ENCODE measurements at places on chromosomes 2 and 18. TPM values are rescaled to one million over a fixed set of nuclear protein-coding genes. Genes with fewer than 3 reads are reported as not detected.

GRCh38 chr2:111133603-111134002 is 12.9 kb downstream of the BCL2L11 start:
- H3K4me1 ChIP-seq = peaks cover 18% of the 10 kb centered on the region
- H3K27ac ChIP-seq = no peak overlapping the region

DNA sequence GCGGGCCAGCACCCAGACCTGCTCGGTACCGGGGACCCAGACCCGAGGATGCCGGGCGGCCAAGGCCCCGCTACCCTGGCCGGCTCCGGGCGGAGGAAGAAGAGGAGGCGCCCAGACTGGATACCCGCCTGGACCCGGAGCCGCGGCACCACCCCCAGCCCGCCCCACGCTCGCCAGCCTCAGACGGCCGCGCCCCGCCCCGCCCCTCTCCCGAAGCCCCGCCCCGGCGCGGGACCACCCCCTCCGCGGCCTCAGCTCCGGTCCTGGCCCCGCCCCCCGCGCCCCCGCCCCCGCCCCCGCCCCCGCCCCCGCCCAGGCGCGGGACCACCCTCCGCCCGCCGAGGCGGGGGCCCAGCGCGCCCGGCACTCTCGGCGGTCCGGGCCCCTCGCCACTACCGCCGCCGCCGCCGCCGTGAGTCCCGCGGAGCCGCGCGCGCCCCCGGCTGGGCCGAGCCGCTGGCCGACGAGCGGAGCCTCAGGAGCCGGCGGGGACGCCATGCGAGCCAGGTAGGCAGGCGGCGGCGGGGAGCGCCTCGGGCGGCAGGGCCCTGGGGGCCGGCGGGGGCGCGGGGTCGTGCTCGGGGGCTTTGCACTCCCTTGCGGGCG is at the start of gene SH3BP4:
TSS of gene SH3BP4 (plus strand) at position 354 of the 606 bp plus-strand sequence. CDS start 82,986 bp downstream, outside the sequence.
- DNase-seq = peak; percentile 54
- peaks cover 57% of the 10 kb centered on the region for H3K4me1 ChIP-seq
- H3K36me3 ChIP-seq = peaks cover 4% of the 10 kb centered on the region
- peak within 1 kb of the TSS; percentile 76 for H3K4me3 ChIP-seq
- H3K27ac ChIP-seq = peak within 1 kb of the TSS; percentile 56

ASPRV1 gene
- 0.40 TPM for total RNA-seq

- H3K4me1 ChIP-seq = peaks cover 3% of the 10 kb centered on the region
- no peak overlapping the region for H3K27ac ChIP-seq
- no peaks in the 10 kb centered on the region for H3K27me3 ChIP-seq
- DNase-seq = no peak
These were observed 10.7 kb upstream of the HPCAL1 start for GRCh38 chr2:10292033-10292432.

GRCh38 chr2:227932403-227932802 is 61.0 kb downstream of the DAW1 start:
- no peaks in the 10 kb centered on the region for H3K27me3 ChIP-seq
- no peaks in the 10 kb centered on the region for H3K4me1 ChIP-seq
- no peak for DNase-seq
- H3K4me3 ChIP-seq = no peak overlapping the region
- H3K36me3 ChIP-seq = no peaks in the 10 kb centered on the region

NRP2 gene
- total RNA-seq = 0.60 TPM

PDE1A gene
- total RNA-seq = not detected

RNF181 gene
- 224 TPM for total RNA-seq

ECEL1 gene
- not detected for total RNA-seq

CDCA7 gene
- total RNA-seq = 52.5 TPM

GRCh38 chr2:143877876-143878530 is 641.9 kb downstream of the ZEB2 start:
- no peak overlapping the region for H3K27ac ChIP-seq
- no peaks in the 10 kb centered on the region for H3K27me3 ChIP-seq
- H3K4me1 ChIP-seq = no peaks in the 10 kb centered on the region
- no peak for DNase-seq
- no peaks in the 10 kb centered on the region for H3K36me3 ChIP-seq

DNA sequence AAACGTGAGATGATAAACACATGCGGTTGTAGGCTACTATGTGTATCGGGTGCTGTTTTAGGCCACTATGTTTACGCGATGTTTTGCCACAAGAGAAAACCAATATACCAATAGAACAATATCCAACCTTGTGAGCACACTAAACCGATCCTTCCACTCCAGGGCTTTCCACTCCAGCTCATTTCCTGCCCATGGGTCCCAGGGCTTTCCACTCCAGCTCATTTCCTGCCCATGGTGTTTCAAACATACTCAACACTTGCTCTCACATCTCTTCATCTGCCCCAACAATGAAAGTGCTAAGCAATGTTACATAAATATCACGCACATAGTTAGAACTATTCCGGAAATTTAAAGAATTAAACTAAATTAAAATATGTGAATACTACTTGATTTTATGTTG is 80.0 kb downstream of the EPB41L3 start:
- H3K27me3 ChIP-seq = no peaks in the 10 kb centered on the region
- no peak overlapping the region for H3K27ac ChIP-seq
- DNase-seq = no peak

GRCh38 chr2:183291436-183291835 is 167.2 kb downstream of the NUP35 start:
- no peak overlapping the region for H3K4me3 ChIP-seq
- no peaks in the 10 kb centered on the region for H3K4me1 ChIP-seq
- no peak for DNase-seq
- H3K36me3 ChIP-seq = no peaks in the 10 kb centered on the region
- no peaks in the 10 kb centered on the region for H3K27me3 ChIP-seq
- no peak overlapping the region for H3K27ac ChIP-seq

IL36A gene
- total RNA-seq = not detected

KCNG3 gene
- 4.8 TPM for total RNA-seq

- H3K27ac ChIP-seq = no peak overlapping the region
- no peak overlapping the region for H3K4me3 ChIP-seq
- no peaks in the 10 kb centered on the region for H3K36me3 ChIP-seq
- DNase-seq = no peak
- no peaks in the 10 kb centered on the region for H3K27me3 ChIP-seq
- H3K4me1 ChIP-seq = no peaks in the 10 kb centered on the region
These were observed 22.6 kb downstream of the RAD51AP2 start for GRCh38 chr2:17495590-17495989.

CDH20 gene
- total RNA-seq = not detected

- H3K36me3 ChIP-seq = peaks cover 20% of the 10 kb centered on the region
- DNase-seq = no peak
- no peaks in the 10 kb centered on the region for H3K27me3 ChIP-seq
- no peak overlapping the region for H3K27ac ChIP-seq
These were observed 151.4 kb downstream of the TNS1 start for GRCh38 chr2:217851191-217852020.

DNA sequence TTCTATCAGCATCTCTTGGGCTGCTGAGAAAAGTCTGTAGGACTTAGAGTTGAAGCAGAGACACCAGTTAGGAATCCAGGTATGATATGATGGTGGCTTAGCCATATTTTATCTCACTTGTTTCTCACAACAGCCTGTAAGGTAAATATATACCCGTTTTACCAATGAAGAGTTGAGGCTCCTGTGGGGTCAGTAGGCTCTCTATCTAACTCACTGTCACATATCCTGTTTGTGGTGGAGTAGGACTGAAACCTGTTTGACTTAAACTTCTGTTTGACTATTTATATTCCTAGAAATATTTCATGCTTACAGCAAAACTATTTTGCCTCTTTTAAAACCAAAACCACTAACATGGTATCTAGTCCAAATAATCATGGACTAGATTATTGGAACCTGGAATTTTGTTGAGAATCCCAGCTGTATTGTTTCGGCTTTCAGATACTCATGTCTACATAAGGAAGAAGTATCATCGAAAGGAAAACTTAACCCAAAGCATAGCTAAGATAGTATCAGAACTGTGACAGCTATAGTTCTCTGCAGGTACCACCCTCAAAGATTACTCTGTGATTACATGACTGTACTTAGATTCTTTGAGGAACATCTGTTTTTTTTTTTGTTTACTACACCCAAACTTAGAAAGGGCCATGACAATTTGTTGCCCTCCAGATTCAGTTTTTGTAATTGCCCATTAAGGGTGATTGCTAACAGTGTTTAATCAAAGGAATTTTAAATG is 216.1 kb upstream of the THUMPD2 start:
- H3K36me3 ChIP-seq = no peaks in the 10 kb centered on the region
- H3K4me3 ChIP-seq = no peak overlapping the region
- no peaks in the 10 kb centered on the region for H3K4me1 ChIP-seq
- DNase-seq = no peak

MGAT4A gene
- total RNA-seq = 97.6 TPM

DNA sequence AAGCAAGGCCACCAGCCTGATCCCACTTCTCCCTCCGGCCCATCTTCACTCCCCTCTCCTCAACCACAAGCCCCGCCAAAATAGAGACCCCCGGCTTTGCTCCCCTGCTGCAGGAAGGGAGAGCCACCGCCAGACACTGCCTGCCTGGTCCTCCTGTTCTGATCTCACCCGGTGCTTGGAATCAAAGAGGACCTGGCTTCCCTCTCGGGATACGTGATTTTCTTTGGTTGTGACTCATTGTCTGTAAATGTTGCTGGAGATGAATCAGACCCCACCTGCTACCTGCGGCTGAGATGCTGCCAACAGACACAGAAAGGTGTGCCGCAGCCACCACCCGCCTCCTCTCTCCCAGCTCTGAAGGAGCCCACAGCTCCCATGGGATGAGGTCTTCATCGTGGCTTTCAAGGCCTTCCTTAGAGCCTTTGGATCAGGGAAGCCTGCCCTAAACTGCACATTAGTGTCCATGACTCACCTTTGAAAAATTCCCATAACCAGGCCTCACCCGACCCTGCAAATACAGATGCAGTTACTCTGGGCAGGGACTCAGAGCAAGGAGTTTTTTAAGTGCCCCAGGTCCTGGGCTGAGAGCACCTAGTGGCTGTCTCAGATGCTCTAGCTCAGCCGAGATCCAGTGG is 79.4 kb upstream of the ZNF532 start:
- H3K27ac ChIP-seq = no peak overlapping the region
- no peaks in the 10 kb centered on the region for H3K36me3 ChIP-seq
- H3K4me1 ChIP-seq = peaks cover 13% of the 10 kb centered on the region
- no peak overlapping the region for H3K4me3 ChIP-seq
- DNase-seq = no peak

KIAA2012 gene
- total RNA-seq = not detected

TRAPPC8 gene
- total RNA-seq = 45.0 TPM

CNTNAP5 gene
- not detected for total RNA-seq

GRCh38 chr2:200609028-200609614 is 23.3 kb downstream of the AOX1 start:
- no peak for DNase-seq
- H3K36me3 ChIP-seq = no peaks in the 10 kb centered on the region
- no peaks in the 10 kb centered on the region for H3K27me3 ChIP-seq
- no peak overlapping the region for H3K27ac ChIP-seq
- H3K4me1 ChIP-seq = peaks cover 9% of the 10 kb centered on the region

DNA sequence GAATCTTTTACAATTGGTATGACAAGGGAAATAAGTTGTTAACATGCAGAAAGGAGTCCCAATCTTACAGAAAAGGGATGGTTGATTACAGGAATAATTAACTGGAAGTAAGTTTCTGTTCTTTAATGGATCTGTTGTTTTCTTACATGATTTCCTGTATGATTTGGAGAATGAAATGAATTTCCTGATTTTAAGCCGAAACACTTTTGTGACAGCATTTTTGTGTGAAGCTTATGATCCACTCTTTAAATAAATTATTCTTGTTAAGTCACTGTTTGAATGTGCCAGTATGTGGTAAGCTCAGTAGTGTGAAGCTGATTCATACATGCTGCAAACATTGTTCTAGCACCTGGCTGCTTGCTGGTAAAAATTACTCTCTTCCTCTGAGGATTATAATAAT is 516.2 kb downstream of the DCDC2C start:
- H3K36me3 ChIP-seq = no peaks in the 10 kb centered on the region
- DNase-seq = no peak
- no peaks in the 10 kb centered on the region for H3K27me3 ChIP-seq
- H3K27ac ChIP-seq = no peak overlapping the region

DNA sequence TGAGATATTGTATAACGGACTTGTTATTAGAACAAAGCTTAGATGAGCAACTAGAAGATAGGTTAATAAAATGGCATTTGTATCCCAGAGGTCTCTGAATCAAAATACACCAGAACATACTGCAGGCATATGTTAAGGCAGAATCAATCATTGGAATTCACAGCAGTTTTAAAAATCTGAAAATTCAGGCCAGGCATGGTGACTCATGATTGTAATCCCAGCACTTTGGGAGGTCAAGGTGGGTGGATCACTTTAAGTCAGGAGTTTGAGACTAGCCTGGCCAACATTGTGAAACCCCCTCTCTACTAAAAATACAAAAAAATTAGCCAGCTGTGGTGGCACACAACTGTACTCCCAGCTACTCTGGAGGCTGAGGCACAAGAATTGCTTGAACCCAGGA is 405.2 kb downstream of the ZEB2 start:
- no peaks in the 10 kb centered on the region for H3K36me3 ChIP-seq
- no peak overlapping the region for H3K4me3 ChIP-seq
- H3K27me3 ChIP-seq = no peaks in the 10 kb centered on the region
- DNase-seq = no peak
- no peak overlapping the region for H3K27ac ChIP-seq
- no peaks in the 10 kb centered on the region for H3K4me1 ChIP-seq

DNA sequence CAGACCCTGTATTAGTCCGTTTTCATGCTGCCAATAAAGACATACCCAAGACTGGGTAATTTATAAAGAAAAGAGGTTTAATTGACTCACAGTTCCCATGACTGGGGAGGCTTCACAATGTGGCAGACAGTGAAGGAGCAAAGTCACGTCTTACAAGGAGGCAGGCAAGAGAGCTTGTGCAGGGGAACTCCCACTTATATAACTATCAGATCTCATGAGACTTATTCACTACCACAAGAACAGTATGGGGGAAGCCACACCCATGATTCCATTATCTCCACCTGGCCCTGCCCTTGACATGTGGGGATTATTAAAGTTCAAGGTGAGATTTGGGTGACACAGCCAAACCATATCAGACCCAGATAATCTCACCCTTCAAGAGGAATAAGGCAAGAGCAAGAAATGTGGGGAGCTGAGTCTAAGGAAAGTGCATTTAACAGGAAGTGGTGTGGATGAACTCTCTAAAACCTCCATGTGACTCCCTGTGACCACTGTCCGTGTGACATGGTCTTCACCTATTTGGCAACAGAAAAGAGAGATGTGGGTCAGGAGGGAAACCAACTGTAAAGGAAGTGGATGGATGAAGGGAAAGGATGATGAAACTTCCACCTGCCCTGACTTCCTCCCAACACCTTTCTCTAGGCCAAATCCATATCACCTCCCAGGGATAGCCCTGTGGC is 110.6 kb downstream of the ATL2 start:
- no peak for DNase-seq
- no peak overlapping the region for H3K4me3 ChIP-seq
- H3K4me1 ChIP-seq = no peaks in the 10 kb centered on the region
- H3K36me3 ChIP-seq = no peaks in the 10 kb centered on the region
- H3K27me3 ChIP-seq = peaks cover 13% of the 10 kb centered on the region

POTEJ gene
- 0.04 TPM for total RNA-seq
